Foreskin keratinocyte (primary cell): ENCODE measurements at places on chromosomes 2 and 18. TPM values are rescaled to one million over a fixed set of nuclear protein-coding genes. Genes with fewer than 3 reads are reported as not detected.

CIB4 gene
- not detected in 2 replicates for total RNA-seq

AGXT gene
- not detected in 2 replicates for total RNA-seq

MSTN gene
- total RNA-seq, result not detected in 2 replicates

COL4A4 gene
- 0.49 and 1.5 TPM in 2 replicates for total RNA-seq

CDH19 gene
- total RNA-seq, result not detected in 2 replicates

CYP26B1 gene
- total RNA-seq, result 0.31 and 1.0 TPM in 2 replicates

FAM228A gene
- total RNA-seq, result 0.65 and 0.71 TPM in 2 replicates

HOXD8 gene
- 6.5 and 10.8 TPM in 2 replicates for total RNA-seq

DYNAP gene
- total RNA-seq, result not detected in 2 replicates

PSD4 gene
- total RNA-seq, result 34.4 and 38.2 TPM in 2 replicates

COL6A3 gene
- 0.03 TPM in 1 of 2 replicates, not detected in the other for total RNA-seq

ATP6V1B1 gene
- not detected in 2 replicates for total RNA-seq

DNER gene
- 2.1 and 5.5 TPM in 2 replicates for total RNA-seq
